ENCODE measurements at places on chromosomes 1 and 21. TPM values are rescaled to one million over a fixed set of nuclear protein-coding genes. Genes with fewer than 3 reads are reported as not detected.

DNA sequence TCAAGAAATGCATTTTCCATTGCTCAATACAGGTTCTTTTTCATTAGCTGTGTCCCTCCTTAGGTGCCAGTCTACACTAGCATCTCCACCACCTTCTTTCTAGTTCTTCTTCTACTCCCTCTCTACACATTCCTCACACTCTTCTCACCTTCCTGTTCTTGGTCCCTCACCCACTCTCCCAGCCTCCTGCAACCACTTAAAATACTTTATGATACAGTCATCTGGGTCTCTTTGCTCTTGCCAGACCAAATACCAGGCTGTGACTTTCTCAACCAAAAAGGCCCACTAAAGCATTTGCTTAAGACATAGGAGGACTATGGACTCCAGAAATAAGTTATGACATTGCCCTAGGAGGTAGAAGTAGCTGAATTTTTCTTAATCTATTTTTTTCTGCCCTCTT, 35.1 kb downstream of the PIGM start:
- no peak for DNase-seq

GRCh38 chr1:62724430-62724829, 36.2 kb upstream of the DOCK7 start:
- DNase-seq, result no peak

DNA sequence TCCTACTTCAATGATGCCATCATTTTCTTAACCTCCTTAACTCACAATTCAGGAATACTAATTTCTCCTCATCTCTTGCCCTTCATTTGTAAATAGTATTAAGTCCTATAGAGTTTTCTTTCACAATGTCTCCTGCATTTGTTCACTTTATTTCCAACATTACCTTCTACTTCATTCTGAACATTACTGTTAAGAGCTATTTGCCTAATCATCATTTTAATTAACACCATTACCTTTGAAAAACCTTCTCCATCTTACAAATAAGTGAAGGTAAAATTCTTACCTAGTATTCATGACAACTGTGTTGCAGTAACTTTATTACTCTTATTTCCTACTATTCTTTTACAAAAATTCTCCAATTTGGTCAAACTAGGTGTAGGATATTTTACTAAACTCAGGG, 137.7 kb downstream of the COQ8A start:
- DNase-seq, result no peak

GRCh38 chr1:6205849-6206519, at the start of gene RNF207:
Gene RNF207 (plus strand): TSS chr1:6206119. CDS start chr1:6206536, 417 bp downstream.
- peak; percentile 88 for DNase-seq

DNA sequence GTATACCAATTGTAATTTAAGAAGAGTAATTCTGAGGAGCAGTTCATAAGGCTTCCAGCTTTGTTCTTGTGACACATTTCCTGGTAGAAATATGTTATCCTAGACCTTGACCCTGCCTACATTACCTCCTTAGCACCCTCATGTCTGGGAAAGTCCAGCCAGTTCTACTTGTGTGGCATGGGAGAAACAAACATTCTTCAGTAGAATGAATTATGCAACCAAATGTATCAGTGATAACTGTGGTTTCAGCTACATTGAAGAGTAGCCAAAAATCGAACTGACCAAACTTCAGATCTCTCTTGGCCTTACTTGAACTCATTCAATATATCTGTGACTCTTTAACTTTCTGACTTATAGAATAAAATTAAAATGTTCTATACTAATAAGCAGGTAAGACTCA, 308.1 kb upstream of the LYPLAL1 start:
- DNase-seq, result no peak

The FCRL1 gene
- 1.4 TPM for total RNA-seq

- no peak for DNase-seq
Measured at GRCh38 chr1:61131248-61131647, 48.9 kb downstream of the NFIA start.

DNA sequence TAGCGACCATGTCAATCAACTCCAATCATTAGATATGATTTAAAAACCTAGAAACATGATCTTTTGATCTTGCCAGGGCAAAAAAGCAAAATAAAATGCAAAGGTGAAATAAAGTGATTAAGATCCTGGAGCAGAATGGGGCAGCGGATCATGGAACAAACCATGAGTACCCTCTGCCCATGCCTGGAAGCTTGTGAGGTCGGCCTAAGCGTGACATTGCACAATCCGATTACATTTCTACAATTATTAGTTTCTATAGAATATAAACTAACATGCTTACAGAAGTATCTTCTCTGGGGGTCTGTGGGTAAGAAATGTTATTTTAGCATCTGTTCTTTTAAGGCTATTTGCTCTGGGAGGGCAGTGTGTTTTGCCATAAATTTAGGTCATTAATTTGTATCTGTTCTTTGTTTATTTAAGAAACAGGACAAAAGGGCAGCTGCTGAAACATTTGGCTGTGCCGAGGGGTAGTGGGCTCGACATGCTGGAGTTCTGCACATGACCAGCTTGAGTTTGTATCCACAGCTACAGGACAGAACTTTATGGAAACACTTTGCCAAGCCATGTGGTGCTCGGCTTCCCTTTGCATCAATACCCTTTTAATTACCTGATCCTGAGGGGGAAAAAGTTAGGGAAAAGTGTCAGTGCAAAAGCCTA, 55.9 kb downstream of the ZBTB18 start:
- no peak for DNase-seq

DNA sequence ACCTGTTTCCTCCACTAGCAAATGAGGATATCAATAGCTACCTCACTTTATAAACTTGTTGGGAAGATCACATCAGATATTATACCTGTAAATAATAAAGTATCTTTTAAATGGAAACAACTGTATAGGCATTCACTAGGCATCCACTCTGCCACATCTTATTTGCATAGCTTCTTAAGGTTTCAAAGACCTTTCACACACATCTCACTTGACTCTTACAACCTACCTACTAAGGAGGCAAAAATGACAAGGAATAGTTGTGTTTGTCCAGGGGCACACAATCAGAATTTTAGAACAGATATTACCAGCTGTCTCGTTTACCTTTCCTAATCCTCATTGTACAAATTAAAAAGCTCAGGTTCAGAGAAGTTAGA, 51.5 kb downstream of the VANGL2 start:
- no peak for DNase-seq

The KRTAP19-1 gene
- not detected for total RNA-seq

The OPRD1 gene
- total RNA-seq, result not detected

GRCh38 chr1:239812580-239812979, 279.1 kb upstream of the FMN2 start:
- DNase-seq, result no peak

- no peak for DNase-seq
Measured at GRCh38 chr1:1043411-1043810, 23.5 kb downstream of the AGRN start.

DNA sequence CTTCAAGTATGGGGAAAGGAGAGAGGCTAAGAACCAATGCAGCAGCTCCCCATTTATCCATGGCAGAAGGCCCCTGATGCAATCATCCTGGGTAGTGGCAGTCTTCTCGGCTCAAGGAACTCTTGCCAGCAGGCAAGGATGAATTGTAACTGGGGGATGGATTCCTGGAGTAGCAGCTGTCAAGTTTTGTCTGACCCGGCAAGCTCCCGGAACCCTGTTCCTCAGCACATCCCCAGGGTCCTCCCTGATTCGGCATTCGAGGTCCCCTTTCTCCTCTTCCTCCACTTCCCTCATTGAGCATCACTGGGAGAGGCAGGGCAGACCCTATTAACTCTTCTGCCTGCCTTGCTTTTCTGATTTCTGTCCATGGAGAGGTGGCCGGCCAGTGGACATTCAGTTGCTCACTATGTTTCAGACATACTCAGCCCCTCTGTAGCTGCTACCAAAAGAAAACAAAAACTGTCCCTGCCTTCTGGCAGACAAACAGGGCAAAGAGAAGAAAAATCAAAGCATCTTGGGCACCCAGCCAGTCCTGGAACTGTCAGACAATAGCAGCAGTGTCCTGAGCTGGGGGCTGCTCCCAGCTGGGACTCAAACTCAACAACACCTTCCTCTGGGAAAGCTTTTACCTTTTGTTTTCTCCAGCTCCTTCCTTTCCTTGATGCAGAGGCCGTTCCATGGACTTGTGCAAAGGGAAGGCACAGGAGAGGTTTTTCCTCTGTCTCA, 5.6 kb upstream of the PTCH2 start:
- DNase-seq, result peak; percentile 38

DNA sequence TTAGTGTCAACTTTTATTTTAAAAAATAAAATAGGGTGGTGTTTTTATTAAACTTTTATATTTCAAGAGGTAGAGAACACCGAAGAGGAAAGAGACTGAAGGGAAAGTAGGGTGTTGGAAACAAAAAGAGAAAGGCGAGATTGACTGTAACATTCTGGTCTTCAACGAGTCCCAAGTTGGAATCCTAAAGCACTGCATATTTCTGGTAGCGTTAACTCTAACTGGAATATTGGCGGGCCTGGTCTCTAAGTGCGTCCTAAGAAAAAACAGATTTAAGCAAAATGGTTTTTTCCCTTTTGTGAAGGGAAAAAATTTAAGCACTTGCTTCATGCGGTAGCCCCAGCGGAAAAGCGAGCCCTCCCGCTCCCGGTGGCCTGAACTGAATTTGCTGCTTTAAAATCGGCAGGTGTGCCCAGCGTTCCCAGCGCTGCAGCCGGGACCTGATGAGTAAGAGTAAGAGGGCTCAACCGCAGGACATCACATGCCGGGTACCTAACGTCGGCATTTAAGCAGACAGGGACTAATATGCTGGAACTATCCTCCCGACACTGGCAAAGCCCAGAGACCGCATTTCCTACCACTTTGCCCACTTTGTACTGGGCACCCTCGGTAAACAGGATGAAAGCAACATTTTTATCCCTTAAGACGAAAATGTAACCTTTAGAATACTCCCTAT, 30.5 kb upstream of the NFIA start:
- no peak for DNase-seq
